Hypothalamus (tissue), 51 donors: ENCODE measurements at places on chromosomes 5 and 9.

DNA sequence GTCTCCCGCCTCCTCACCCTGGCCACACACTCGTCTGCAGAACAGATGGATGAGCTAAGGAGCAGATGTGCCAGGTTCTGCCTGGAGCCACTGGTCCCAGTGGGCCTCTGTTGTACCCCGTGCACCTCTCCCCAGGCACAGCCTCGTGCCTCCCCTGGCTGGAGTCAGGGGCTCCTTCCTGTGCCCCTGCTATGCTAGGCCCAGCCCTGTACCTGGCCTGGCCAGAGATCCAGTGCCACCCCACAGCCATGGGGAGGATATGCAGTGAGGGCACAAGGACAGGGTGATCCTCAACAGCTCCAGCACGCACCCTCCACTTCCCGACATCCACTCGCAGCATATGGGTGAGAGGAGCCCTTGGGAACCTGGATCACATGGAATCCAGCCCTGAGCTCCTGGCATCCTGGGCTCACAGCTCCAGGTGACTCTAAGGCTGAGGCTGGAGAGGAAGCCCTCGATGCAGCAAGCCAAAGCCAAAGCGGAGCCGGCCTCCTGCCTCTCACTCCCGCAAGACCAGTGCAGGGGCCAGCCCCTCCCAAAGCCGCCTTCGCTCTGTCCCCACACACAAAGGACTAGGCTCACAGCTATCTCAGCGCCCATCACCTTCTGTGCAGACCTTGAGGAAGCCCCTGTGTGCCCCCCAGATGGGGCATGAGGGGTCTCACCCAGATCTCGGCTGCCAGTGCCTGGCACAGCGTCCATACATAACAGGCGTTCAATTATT lies 23.7 kb upstream of the ADAMTS2 start:
- DNase-seq, result no peak

- no peak for DNase-seq
These were observed 96.6 kb downstream of the VCAN start for GRCh38 chr5:83568186-83568585.

GRCh38 chr5:122454541-122454940 lies 142.5 kb downstream of the SNCAIP start:
- DNase-seq, result no peak

DNA sequence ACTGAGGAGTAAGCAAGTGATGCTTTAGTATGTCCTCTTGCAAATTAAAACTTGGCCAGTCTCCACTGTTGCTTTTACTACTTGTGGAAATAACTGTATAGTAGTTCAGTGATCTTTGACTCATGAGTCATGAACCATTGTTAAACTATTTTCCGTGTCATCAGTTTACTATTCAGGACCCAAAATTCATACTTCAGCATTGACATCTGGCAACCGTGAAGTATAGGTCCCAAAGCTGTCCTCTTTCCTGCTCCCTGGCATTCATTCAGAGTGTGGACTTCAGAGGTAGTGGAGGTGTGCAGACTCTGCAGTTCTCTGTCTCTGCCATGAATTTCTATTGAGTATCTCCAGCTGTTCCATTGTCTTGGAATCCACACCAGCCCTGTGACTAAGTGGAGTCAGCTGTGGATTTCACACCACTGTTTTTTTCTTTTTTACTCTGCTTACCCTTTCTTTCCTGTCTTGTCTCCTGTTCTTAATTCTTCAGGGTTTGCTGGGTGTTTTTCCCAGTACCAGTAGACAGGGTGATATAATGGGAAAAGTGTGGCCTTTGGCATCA lies 7.5 kb downstream of the TDRD7 start:
- no peak for DNase-seq

DNA sequence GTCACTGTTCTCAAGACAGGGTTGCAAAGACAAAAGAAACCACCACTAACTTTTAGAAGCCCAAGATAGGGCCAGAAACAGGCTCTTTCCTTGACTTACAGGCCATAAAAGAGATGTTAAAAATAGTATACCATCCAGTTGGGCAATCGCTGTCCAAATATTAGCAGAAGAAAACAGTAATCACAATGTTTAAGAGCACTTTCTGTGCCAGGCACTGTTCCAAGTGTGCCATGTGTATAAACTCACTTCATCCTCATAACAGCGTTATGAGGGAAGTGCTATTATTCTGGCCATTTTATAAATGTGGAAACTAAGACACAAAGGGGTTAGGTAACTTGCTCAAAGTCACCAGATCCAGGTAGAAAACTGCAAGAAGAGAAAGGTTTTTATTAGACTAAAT lies 111.7 kb downstream of the KCNN2 start:
- no peak for DNase-seq

GRCh38 chr9:37443566-37443965 lies 21.1 kb downstream of the GRHPR start:
- DNase-seq, result no peak

DNA sequence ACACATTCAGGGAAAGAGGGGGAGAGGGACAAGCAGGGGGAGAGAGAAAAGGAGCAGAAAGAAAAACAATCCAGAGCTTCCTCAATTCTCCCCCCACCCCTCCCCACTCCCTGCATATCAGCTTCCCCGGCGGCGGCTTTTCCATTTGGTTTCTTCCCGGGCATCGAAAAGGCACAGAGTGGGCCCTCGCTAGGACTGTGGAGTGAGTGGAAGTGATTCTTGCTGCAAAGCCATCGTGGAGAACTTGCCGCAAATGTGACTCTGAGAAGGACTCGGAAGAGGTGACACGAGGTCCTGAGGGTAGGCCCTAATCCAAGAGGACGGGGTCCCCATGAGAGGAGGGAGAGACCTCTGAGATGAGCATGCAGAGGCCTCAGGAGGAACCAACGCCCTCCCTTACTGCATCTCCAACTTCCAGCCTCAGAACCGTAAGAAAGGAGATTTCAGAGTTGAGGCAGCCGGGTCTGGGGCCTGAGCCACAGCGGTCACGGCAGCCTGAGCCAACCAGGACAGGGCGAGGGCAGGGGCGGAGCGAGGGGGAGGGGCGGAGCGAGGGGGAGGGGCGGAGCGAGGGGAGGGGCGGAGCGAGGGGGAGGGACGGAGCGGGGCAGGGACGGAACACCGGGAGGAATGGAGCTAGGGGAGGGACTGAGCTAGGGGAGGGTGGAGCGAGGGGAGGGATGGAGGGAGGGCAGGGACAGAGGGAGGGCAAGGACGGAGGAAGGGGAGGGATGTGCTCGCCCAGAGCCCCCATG lies 21.2 kb upstream of the SARDH start:
- DNase-seq, result no peak

DNA sequence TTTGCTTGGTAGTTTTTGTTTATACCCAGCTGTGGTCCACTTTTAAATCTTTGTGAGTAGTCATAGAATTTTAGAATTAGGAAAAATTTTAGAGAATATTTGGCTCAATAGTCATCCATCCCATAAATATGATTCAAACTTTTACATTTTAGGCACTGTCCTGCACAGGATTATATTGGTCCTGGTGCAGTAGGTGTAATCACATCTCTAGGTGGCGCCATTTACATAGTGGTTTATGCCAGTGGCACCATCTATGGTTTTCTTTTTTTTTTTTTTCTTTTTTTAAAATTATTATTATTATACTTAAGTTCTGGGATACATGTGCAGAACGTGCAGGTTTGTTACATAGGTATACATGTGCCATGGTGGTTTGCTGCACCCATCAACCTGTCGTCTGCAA lies 260.7 kb upstream of the KCNN2 start:
- no peak for DNase-seq

GRCh38 chr5:179269781-179270543 lies 75.3 kb downstream of the ADAMTS2 start:
- DNase-seq, result no peak

DNA sequence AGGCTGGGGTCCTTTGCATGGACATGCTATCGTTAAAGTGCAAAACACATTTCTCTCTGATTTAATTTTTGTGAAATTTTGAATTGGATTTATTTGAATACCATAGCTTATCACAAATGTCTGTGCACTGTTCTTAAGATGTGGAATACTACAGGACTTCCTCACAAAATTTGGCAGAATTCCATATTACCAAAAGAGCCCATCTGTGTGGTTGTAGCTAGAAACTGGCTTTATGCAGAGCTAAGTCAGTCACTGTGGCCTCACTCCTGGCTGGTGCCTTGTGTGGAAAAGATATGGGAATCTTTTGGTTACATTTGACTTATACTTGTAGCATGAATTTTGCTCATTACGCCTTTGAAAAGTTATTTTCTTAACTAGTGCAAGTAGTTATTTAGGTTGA lies 35.5 kb downstream of the ACO1 start:
- no peak for DNase-seq
